Stimulated activated CD4-positive, alpha-beta T cell treated with anti-CD3 and anti-CD28 coated beads, Interleukin-4, amount 100 ng/mL, for 1 hour (primary cell): ENCODE measurements at places on chromosomes 13 and 19.
A peak's percentile ranks its signal among the peaks of the same experiment; 100 is the strongest.

DNA sequence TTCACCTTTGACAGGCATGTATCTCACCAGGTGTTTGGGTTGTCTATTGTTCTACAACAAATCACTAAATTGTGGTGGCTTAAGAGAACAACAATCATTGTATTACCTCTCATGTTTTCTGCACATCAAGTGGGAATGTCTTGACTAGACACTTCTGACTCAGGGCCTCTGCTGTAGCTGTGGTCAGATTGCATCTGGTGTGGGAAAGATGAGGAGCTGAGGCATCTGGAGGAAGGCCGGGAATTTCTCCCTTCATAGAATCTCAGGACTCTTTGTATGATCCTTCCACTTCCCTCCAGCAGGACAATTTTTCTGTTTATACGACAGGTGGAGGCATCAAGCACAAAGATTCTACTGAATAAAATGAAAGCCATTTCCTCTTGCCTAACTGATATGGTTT is 511.8 kb upstream of the NBEA start:
- DNase-seq = no peak

GRCh38 chr13:41196620-41197019 is 2.3 kb upstream of the KBTBD7 start:
- DNase-seq = no peak

DNA sequence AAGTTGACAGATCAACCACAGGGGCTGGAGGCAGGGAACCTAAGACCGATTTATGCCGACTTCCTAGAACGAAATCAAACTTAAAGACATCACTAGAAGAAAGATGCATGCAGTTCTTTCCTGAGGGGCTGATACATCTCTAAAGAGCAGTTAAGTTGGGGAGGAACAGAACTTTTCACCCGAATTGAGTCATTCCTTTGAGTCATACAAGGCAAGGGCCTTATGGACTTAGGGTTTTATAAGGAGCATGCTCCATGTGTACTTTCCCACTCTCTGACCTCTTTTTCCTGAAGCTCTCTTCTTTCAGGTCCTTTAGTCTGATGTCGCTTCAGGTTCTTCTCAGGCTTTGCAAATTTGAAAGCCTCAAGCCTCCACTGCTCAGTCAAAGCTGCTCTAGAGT is 7.9 kb upstream of the FBXL3 start:
- DNase-seq = no peak

DNA sequence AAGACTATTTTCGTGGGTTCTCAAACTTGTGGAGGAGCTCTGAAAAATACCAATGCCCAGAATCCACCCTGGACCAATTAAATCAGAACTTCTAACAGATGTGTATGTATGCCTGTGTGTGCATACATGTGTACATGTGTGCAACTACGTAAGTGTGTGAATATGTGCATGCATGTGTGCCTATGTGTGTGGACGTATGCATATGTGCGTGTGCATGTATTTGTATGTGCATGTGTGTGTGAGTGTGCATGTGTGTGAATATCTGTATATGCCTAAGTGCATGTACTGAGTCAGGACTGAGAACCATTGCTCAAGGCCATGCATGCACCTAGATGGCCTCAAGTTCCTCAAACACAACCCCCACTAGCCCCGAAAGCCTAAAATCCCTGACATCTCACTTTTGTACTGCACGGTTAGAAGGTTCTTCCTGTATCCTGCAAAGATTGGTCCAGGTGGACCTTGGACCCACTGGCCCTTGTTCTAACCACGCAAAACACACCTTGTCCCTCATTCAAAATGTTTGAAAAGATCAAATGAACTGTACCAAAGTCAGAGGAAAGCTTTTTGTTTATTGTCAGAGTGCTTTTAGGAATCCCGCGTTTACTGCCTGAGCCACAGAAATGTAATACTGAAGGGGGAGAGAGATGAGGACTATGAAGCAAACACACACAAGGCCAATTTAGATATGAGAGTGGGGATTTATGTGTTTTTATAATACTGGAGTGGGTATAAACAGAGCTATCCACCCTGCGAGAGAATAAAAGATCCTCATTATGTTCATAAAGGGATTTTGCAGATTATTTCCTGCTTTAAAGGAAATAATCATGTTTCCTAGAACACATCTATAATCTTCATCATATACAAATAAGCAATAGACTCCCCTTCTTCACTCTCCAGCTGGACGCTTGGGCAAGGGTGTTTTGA is 39.1 kb downstream of the LATS2 start:
- no peak for DNase-seq

GRCh38 chr19:51807111-51807701 is 12.2 kb downstream of the FPR3 start:
- DNase-seq = no peak

- no peak for DNase-seq
Measured at GRCh38 chr13:59342400-59342799, 821.3 kb downstream of the DIAPH3 start.

DNA sequence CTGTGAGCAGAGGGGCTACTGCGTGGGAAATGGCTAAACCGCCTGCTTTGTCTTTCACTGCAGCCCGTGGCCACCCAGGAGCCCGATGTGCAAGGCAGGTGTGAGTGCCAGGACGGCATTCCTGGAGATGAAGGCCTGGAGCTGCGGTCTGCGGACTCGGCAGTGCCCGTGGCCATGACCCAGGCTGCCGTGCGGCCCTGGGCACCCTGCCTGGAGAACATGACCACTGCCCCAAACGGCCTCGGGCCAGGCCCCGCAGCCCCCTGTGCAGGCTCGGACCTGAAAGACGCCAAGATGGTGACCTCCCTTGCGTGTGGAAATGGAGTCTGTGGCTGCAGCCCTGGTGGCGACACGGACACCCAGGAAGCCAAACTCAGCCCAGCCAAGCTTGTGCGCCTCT is 62.2 kb downstream of the SPATA13 start:
- no peak for DNase-seq

GRCh38 chr19:2391118-2391725 is 31.2 kb downstream of the TMPRSS9 start:
- DNase-seq = no peak

DNA sequence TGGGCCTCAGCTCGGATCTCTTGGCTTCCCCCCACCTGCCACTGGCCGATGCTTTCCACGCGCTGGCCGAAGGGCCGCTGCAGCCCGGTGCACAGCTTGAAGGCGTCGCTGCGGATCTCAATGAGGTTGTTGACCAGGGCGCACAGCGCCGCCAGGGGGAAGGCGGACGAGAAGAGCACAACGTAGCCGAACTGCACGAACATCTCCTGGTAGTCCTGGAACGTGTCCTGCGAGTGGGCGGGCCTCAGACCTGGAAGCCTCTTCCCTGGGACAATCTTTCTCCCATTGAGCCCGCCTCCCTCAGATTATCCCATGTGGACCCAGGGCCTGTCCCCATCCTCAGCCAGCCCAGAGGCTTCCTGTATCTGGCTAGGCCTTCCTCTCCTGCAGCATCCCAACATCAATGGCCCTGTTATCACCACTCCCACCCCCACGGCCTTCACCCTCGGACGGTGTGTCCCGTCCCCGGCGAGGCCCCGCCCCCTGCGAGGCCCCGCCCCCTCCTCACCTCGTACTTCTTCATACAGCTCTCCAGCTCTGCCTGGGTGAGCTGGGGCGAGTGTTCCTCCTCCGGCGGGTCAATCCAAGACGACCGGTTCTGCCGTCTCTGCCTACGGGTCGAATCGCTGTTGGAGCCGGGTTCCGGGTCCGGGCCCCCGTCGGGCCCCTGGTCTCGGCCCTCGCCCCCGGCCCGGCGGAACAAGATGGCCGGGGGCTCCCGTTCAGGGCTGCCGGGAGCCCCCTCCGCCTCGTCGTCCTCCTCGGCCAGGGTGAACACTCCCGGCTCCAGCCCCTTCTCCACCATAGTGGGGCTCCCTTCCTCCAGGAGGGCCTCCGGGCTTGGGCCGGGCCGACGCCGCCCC is 6.8 kb downstream of the ANO8 start:
- peak; percentile 66 for DNase-seq

GRCh38 chr13:60261432-60262351 is 98.0 kb upstream of the DIAPH3 start:
- DNase-seq = no peak

DNA sequence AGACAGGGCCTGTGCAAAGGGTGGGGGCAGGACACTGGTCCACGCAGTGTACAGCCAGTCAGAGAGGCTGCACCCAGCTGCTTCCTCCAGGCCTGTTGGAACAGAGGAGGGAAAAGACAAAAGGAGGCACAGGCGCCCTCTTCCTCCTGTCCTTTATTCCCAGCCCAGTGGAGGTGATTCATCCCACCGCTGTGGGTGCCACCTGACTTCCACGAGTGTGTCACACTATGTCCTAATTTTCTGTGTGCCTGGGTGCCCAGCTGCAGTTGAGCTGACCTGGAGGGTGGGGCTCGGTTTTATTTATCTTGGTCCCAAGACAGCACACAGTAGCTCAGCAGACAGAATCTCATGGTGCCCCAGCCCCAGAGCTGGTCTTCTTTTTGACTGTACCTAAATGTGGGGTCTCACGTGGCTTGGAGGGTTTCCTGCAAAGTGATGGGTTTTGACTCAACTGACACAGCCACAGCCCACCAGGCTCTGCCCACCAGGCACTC is 9.0 kb downstream of the EPS15L1 start:
- DNase-seq = no peak

- no peak for DNase-seq
Measured at GRCh38 chr13:112770504-112770903, 80.7 kb downstream of the ATP11A start.

DNA sequence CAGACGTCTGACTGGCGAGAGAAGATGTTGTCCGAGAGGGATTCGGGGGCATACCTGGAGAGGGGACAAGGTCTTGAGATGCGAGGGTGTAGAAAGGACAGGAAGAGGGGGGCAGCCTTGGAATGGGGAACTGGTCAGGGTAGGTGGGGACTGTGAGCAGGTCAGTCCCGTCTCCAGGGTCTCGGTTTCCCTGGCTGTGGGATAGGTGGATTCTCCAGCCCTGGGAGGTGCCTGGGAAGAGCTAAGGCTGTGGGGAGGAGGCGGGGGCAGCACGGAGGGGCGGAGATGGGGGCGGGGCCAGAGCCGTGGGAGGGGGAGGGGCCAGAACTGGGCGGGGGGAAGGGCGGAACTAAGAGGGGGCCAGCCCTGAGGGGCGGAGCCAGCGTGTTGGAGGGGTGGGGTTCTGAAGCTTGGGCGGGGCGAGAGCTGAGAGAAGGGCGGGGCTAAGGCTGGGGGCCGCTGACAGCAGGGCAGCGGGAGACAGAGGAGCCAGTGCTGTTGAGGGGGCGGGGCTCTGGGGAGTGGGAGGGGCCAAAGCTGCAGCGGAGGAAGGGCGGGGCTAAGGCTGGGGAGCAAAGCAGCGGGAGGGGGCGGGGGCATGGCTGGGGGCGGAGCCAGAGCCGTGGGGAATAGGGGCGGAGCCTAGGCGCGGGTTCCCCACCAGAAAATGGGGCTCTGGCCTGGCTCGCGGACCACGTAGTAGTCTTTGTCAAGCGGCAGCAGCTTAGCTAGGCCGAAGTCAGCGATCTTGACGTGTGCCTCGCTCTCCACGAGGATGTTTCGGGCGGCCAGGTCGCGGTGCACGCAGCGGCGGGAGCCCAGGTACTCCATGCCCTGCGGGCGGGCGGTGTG is 9.5 kb upstream of the INSL3 start:
- DNase-seq = peak; percentile 50

DNA sequence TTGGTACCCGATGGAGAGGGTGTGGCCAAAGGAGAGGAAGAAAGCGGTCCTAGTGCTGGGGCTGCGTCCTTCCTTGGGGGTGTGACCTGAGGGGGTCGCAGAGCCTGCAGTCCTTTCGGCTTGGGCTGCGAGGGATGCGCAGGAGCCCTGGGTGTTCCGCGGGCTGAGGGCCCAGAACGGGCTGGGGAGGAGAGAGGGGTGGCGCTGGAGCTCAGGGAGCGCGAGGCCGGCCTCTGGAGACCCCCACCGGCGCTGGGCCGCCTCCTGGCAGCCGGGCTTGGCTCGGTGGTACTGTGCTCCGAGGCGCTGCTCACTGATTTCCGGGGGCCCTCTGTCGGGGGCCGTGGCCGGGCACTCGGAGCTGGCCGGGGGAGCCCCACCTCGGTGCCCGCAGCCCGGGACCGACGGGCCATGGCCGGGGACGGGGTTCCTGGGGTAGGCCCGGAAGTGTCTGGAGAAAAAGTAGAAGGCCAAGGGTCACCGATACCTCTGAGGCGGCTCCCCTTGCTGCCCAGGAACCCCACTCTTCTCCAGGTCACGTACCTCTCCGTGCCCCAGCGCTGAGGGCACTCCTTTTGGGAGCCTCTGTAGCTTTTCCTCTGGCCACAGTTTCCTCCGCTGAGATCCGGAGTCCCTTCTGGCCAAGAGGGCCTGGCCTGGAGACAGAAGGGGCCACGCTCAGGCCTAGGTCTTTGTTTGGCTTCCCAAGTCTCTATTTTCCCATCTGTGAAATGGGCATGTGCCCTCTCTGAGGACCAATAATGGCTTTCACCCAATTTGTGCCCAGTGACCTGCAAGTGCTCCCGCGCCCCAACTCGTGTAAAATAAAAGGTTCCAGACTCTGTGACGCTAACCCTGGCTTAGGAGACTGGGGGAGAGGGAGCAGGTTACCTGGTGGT is 1.6 kb downstream of the PRR36 start:
- DNase-seq = no peak

DNA sequence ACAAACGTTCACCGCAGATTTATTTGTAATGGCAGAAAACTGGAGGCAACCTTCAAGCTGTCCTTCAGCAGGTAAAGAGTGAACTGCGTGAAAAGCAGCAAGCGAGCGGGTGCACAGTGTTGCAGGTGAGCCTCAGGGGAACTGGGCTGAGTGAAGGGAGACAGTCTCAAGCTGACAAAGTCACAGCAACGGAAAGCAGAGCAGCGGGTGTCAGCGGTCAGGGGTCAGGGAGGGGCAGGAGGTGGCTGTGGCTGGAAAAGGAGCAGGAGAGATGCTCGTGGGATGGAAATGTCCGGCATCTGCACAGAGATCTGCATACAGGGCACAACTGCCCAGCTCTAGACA is 8.5 kb upstream of the RASA3 start:
- no peak for DNase-seq

DNA sequence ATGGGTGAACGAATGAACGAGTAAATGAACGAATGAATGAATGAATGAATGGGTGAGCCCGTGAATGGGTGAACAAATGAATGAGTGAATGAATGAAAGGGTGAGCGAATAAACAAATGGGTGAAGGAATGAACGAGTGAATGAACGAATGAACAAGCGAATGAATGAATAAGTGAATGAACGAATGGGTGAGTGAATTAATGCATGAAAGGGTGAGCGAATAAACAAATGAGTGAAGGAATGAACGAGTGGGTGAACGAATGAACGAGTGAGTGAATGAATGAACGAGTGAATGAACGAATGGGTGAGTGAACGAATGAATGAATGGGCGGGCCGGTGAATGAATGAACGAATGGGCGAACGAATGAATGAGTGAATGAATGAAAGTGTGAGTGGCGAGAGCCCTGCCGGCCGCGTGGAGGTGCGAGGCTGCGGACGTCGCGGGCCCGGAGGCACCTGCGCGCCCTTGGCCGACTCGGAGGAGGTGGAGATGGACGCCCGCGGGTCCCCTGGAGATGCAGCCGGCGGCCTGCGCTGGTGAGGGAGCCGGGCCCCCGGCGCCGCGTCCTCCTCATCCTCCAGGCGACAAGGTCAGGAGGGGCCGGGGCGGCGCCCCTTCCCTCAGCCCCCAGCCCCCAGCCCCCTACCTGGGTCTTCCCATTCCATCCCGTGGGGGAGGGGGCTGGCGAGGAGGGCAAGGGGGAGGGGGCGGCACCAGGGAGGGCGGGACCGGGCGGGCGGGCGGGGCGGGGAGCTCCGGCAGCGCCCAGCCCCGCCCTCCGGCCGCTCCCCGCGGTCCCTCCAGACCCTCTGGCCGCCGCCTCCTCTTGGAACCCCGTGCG is 15.4 kb downstream of the ANKRD24 start:
- no peak for DNase-seq

GRCh38 chr13:39108783-39109182 is 70.5 kb downstream of the NHLRC3 start:
- DNase-seq = no peak
